ENCODE measurements at places on chromosomes 12 and 14.

DNA sequence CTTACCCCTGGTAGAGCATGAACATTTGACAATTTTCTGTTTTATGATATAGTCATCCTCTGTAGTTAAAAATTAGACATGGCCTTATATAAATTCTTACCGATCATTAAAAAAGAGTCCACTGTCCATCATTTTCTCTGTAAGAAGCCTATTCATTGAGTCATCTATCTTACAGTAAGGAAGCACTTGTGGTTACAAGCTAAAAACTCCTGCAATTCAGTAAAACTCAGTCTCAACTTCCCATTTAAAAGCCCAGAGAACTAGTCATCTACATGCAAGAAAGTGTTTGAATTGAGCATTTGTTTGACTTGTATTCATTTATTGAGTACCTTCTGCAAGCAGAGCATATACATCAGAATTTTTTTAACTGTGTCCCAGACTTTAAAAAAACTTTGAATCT lies 63.3 kb downstream of the GTF2A1 start:
- no peak for DNase-seq

DNA sequence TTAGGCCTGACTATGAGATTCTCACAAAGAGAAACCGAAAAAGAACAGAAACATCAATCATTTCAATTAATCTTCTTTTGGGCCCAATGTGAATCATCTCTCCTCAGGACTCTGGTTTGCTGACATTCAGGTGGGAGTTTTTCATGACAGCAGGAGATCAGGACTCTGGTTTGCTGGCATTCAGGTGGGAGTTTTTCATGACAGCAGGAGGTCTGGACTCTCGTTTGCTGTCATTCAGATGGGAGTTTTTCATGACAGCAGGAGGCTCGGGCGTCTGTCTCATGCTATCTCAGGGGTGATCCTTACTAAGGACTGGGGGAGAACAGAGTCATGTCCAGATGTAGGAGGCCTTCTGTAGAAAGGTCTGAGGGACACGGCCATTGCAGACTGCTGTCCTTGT lies 40.1 kb upstream of the PARP11 start:
- DNase-seq, result no peak

DNA sequence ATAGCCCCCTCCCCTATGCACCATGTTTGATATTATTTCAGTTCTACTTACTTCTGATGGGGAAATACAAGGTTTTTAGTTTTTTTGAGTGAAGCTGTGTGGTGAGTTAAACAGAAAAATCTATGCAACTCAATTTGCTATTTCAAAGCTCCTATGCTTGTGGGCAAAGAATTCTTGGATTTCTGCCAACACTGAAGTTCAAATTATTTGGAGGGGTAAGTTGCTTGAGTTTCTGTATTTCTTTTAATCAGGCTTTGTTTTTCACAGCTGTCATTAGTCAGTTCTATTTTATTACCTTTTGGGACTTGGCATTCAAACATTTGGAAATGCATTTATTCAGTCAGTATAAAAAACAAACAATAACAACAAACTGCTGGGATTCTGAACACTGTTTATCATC lies 407.5 kb upstream of the MGAT4C start:
- DNase-seq, result no peak

DNA sequence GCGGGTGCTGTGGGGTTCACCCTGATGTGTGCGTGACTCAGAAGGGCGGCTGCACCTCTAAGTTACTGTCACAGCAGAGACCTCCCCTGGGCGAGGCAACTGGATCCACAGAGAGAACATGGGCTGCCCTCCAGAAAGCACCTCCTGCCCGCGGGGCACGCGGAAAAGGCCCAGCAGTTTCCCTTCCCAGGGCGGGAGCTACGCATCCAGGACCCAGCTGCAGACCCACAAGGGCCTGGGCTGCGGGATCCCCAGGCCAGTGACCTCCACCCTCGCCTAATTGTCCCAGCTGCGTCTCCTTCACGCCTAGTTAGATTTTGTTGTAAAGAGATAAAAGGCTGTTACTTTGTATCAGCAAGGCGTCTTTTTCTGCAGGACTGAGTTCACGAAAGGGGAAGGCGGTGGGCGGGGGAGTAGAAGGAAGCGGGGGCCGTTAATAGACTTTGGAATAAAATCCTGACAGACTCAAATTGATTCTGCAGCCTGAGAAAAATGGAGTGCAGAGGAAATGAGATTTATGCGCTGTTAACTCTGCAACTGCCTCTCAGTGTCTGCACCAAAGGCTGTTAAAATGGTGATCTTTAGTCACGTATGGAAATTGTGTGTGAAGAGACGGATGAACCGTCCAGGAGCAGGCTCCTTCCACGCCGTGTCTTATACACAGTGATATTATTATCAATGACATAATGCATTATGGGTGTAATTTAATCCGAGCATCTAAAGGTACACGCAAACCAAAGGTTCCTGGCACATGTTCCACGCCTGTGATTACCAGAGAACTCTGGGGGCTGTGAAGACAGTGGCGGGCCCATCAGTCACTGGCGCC lies 65.9 kb upstream of the FBRSL1 start:
- DNase-seq, result peak; percentile 54

DNA sequence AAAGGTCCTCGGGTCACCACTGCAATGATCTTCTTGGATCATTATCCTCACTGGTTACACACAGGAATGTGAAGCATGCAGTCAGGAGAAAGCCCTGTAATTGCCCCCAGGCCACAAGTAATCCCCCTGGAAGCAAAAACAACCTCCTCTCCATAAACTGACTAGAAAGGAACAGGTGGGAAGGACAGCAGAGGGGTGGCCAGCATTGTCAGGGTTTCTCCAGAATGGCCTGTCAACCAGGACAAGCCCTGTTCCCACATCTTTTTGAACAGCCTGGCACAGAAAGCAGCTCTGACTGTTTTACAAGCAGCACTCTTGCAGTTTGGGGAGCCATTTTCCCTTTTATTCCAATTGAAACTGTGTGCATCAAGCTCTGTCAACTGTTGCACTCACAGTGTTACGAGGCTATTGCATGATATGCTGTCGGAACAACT lies 36.1 kb downstream of the TMCC3 start:
- DNase-seq, result no peak

DNA sequence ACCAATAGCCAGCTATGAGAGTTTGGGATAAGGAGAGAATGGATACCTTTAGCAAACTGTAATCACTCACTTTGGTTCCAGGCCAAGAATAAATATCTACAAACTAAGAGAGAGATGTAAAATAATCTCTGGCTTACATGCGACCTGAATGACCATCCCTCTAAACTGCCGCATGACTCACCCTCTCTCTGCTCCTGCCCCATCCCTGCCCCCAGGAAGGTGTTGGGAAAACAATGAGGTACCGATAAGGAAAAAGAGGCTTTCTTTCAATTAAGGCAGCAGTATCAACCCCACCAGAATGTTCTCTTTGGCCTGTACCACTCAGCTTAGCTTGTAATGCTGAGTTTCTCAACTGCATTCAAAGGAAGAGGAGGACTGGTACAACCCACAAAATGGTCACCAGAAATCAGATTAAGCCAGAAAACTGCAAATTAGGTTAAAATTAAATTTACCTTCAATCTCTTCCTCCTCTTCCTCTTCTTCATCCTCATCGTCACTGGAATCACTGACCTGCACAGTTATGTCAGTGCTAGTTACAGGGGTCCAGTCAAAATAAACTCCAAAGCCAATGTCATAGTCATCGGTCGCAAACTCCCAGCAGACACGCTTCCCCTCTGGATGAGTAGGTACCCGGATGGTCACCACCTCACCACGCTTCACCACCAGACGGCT lies 22.0 kb downstream of the GSTZ1 start:
- no peak for DNase-seq

DNA sequence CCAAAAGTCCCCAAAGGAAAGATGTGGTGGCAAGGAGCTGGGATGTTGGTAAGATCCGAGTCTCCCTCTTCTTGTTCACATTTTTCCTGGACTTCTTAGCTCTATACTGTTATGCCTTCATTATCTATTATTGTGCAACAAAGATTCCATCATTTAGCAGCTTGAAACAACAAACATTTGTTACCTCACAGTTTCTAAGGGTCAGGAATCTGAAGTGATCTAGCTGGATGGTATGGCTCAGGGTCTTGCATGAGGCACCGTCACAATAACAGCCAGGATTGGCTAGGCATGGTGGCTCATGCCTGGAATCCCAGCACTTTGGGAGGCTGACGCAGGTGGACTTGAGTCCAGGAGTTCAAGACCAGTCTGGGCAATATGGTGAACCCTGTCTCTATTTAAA lies 51.1 kb upstream of the KRAS start:
- DNase-seq, result no peak

- DNase-seq, result no peak
These were observed 23.9 kb downstream of the CLSTN3 start for GRCh38 chr12:7154042-7154441.
